ENCODE measurements at places on chromosomes 12 and 14. TPM values are rescaled to one million over a fixed set of nuclear protein-coding genes. Genes with fewer than 3 reads are reported as not detected.
A peak's percentile ranks its signal among the peaks of the same experiment; 100 is the strongest.

DNA sequence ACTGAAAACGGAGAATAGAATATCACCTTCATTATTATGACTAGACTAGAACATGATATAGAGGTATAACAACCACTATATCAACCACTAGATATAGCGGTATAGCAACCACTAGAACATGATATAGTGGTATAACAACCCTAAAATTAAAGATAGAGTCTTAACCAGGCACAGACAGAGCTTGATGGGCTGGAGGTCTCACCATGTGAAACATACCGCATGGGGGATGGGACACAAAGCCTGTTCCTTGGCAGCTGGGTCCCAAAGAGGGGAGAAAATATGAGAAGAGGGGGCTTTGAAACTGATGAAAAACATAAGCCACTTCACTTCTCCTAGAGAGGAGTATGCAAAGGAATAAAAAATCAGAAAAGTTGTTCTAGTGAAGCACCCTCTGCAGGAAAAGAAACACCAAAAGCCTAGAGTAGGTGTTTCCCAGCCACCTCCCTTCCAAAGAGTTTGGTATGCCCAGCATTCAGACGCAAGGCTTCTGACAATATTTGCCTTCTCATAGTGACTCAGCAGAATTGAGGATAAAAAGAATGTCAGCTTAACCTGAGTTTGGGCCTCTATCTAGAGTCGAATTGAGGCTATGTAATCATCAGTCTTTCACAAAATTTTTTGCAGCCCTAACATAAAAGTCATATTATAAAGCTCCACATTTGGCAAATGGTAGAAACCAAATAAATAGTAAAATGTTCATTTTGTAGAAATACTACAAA, 316.4 kb downstream of the NOVA1 start:
- DNase-seq = peak; percentile 3

GRCh38 chr12:6016756-6017155, 71.7 kb upstream of the ANO2 start:
- no peak for DNase-seq

DNA sequence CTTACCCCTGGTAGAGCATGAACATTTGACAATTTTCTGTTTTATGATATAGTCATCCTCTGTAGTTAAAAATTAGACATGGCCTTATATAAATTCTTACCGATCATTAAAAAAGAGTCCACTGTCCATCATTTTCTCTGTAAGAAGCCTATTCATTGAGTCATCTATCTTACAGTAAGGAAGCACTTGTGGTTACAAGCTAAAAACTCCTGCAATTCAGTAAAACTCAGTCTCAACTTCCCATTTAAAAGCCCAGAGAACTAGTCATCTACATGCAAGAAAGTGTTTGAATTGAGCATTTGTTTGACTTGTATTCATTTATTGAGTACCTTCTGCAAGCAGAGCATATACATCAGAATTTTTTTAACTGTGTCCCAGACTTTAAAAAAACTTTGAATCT, 63.3 kb downstream of the GTF2A1 start:
- no peak for DNase-seq

- DNase-seq = no peak
These were observed 263.2 kb downstream of the ADAMTS20 start for GRCh38 chr12:43288671-43289425.

The PRPH gene
- total RNA-seq = not detected

- DNase-seq = no peak
These were observed 338.4 kb downstream of the FUT8 start for GRCh38 chr14:65750906-65751305.

- DNase-seq = no peak
These were observed at the start of gene TBX5 for GRCh38 chr12:114405519-114406271. TSS of gene TBX5 (minus strand) at chr12:114406144. CDS start at chr12:114403898, 2,246 bp downstream.

DNA sequence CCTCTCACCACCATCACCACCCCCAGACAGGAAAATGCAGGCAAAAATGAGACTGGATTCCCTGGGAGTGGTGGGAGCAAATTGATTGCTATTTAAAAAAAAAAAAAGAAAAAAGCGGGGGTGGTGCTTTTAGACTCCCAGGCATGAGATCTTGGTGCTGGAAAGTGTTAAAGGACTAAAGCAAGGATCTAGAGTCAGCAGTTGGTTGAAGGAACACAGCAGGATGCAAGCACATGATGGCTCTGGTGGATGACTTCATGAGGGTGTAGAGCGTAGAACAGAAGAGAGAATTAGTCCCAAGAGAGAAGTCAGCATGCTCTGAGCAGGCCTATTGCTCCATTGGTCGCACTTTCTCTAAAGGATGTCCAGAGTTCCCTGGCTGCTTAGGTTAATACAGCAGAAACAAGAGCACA, 183.8 kb upstream of the HMGA2 start:
- DNase-seq = no peak

DNA sequence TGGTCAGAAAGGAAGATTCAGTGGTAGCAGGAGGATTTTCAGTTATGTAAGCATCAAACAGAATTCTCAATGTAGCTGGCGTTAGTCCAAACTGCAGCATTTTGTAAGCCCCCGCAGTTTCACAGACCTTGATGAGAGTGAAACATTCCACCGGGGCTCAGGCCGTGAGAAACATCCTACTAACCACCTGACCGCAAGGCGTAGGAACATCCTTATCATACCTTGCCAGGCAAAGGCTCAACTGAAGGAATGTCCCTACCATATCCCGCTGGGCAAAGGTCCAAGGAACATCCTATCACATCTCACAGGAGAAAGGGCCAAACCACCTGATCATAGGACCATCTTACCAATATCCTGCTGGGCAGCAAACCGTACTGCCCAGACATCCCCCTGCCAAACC, 624.8 kb upstream of the TMEM132C start:
- DNase-seq = no peak

- DNase-seq = no peak
These were observed 67.1 kb upstream of the KRR1 start for GRCh38 chr12:75578546-75578945.

- no peak for DNase-seq
These were observed 38.3 kb downstream of the SLC6A15 start for GRCh38 chr12:84874125-84874824.

The KRT71 gene
- total RNA-seq = not detected

GRCh38 chr14:86815341-86815740, 1177.6 kb downstream of the GALC start:
- DNase-seq = no peak

GRCh38 chr14:99822800-99823455, 29.7 kb downstream of the EML1 start:
- DNase-seq = no peak

The AQP5 gene
- 1.1 TPM for total RNA-seq

The TMEM63C gene
- total RNA-seq = 0.40 TPM

DNA sequence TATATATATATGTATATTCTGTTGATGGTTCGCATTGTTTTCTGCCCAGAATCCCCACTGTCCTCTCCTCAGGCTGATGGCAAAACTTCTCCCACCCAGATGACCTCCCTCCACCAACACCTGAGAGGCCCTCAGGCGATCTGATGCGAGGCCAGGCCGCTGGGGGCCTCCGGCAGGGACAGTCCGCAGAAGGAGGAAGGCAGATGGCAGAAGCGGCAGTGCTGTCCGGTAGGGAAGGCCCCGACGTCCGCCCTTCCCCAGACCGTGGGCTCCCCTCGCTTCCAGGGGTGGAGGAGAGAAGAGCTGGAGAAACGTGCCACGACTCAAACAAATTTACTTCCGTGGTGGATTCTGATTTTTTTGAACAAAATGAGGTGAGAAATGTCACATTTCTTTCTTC, 178.3 kb upstream of the RGS6 start:
- DNase-seq = no peak

- DNase-seq = peak; percentile 20
These were observed 1.6 kb downstream of the SIX4 start for GRCh38 chr14:60722357-60723115.

- DNase-seq = no peak
These were observed 53.9 kb downstream of the ANAPC7 start for GRCh38 chr12:110349514-110350151.

- peak; percentile 99 for DNase-seq
These were observed 39.7 kb downstream of the PPTC7 start for GRCh38 chr12:110543252-110543959.

DNA sequence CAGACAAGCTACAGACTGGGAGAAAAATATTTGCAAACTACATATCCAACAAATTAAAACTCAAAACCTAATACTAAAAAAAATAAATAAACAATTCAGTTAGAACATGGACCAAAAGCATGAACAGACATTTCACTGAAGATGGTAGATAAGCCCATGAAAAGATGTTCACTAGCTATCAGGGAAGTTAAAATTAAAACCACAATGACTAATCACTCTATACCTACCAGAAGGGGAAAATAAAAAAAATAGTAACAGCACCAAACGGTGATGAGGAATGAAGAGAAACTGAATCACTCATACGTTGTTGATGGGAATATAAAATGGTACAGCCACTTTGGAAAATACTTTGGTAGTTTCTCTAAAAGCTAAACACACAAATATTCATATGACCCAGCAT, 31.1 kb upstream of the DHRS7 start:
- DNase-seq = no peak

DNA sequence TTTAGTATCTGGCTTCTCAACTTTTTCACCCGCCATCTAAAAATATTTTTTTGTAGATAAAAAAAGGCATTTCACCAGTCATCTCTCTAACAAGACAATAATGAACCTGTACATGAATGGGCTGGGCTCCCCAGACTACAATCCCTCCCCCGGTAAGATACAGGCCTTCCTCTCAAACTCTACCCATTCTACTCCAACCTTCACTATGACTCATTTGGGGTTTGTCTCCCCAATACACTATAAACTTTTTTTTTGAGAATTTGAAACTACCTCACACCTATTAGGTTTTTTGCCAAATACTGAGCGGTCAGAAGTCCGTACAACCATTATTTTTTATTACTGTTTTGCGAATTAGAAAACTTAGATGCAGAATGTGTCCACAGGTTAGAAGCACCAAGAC, 784 bp downstream of the RPL6 start:
- DNase-seq = no peak

DNA sequence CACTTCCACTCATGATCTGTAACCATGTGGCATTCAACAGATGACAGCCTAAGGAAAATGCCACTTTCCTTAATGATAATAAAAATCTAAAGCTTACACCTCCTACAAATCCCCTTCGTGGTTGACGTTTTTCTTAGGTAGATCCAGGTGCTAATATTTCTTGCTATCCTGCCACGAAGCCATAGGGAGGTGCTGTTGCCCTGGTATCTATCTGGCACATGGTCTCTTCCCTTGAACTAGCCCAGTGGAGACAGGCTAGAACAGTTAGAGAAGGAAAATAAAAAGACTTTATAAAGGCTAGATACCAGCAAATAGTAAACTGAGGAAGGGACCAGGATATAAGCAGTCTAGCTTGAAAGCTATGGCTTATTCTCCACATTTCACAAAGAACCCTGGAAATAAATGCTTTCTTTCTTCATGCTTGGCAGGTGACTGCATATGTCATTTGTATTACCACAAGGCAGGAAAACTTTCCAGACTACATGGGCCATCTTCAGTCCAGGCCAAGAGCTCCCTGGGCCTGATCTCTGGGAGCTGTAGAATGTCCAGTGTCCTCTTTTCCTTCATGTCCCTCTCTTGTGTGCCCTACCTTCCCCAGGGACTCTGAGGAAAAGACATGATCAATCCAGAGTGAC, 15.3 kb downstream of the SPIC start:
- peak; percentile 3 for DNase-seq

The OR4E2 gene
- total RNA-seq = not detected

- DNase-seq = peak; percentile 45
These were observed at the start of gene SCN8A for GRCh38 chr12:51591016-51591901. TSS of gene SCN8A (plus strand) at chr12:51591233. CDS start at chr12:51662818, 71,585 bp downstream.

DNA sequence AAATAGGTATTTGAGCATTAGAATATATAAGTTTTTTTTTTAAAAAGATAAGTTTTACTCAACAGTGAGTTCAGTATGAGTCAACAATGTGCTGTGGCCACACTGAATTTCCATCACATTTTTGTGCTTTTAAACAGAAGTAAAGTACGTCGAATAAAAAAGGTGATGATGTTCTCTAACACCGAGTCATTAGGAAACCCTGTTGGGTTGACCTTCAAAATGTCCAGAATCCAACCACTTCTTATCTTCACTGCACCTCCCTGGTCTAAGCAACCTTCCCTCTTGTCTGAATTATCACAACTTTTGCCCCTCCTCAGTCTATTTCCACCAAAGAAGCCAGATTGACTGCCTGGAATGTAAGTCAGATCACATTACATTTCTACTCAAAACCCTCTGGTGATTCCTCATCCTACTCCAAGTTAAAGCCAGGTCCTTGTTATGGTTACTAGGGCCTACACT, 43.0 kb upstream of the SYCP3 start:
- DNase-seq = no peak

DNA sequence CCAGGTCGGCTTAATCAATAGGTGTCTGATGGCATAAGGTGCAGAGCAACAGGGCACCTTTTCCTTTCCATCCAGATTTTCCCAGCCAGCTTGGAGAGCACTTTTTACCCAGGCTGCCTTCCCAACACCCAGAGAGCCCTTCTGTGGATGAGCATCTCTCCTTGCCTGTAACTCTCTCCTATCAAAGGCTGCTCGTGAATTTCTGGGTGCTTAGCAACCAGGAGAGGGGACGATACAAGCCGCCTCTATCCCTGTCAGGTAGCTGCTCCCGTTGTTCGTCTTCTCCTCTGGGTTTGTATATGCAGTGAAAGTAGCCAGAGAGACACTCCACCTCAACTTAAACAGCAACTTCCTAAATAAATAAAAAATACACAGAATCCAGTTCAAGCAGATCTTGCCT, 124.2 kb downstream of the CACNA1C start:
- DNase-seq = no peak
